ENCODE measurements at places on chromosomes 7 and 10.

DNA sequence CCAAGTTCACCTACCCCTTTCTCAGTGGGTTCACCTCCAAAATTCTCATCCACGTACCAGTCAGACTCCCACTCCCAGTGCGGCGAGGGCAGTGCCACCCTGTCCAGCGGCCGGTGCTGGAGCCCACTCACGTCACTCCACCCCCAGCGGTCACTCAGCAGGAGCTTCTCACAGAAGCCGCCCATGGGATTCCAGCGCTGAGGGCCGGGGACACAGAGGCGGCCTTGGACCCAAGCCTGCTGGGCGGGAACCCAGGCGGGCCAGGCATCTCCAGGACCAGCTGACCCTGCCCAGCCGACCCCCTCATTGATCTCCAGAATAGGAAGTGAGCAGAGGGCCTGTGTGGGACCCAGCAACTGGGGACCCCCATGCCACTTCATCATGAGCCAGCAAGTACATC, 7.2 kb downstream of the TECPR1 start:
- DNase-seq, result no peak

GRCh38 chr7:123022576-123022975, 27.1 kb upstream of the TAS2R16 start:
- no peak for DNase-seq

GRCh38 chr10:46048152-46048551, 2.1 kb upstream of the MSMB start:
- DNase-seq, result no peak

GRCh38 chr10:31944071-31944433, 15.4 kb upstream of the ARHGAP12 start:
- no peak for DNase-seq

DNA sequence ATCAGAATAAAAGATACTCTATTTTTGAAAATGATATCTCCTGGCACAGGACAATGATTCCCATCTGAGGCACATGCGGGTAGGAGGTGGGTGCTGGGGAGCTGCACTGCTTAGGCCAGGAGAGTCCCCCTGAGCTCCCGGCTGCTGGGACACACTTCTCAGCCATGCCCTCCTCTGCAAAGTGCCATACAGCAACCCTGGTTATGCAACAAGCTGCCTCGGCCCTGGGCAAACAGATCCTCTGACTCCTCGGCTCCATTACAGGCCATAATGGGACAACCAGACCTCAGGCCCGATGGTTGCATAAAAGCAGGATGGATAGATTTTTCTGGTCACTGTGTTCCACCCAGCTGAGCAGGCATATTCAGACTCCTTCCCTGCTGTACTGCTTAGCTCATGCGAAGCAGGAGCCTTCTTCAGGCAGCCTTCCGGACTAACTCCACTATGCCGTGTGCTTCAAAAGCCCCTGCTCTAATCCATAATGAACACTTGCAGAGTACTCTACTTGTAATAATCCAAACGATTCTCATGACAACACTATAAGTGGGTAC, 6.5 kb upstream of the LEP start:
- DNase-seq, result no peak

DNA sequence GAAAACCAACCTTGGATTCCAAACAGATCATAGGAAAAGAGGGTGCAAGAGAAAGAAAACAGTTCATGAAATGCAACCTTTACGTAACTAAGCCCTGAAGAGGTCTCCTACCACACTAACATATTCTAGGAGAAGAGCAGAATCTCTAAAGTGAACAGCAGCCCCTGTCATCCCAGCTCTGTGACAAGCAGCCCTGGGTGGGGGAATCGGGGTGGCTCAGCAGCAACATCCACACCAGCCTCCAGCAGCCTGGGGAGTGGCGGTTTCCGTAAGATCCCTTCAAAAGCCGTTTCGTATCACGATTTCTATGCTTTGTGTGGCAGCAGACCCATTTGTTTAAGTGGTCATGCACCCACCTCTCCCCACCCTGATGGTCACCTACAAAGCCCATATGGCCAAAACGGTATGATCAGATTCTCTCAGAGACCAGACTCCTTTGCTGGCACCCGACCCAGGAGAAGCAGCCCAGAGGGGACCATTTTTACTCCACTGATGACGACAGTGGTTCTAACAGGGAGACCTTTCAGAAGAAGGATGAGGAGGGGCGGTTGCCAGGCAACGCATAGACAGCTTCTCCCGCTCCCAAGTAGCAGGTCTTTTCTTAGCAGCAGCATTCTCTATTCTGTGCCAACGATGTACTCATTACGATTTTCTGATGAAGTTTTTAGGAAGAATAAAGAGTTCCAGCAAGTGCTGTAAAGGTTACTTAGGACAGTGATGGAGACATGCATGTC, 300.6 kb downstream of the DNAJB6 start:
- DNase-seq, result no peak

DNA sequence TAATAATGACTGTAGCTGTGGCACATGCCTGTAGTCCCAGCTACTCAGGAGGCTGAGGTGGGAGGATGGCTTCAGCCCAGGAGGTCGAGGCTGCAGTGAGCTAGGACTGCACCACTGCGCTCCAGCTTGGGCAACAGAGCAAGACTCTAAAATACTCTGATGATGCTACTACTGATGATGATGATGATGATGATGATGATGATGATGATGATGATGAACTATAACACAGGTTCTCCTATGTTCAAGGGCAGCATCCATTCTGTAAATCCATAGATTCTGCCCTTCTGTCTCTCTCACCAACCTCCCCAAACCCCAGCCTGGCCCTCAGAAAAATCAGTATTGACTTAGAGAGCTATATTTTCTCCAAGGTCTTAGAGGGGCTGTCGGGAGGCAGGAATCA, 22.8 kb upstream of the EN2 start:
- no peak for DNase-seq
